Skin of body (tissue), 3 donors: ENCODE measurements at places on chromosomes 7 and 10. TPM values are rescaled to one million over a fixed set of nuclear protein-coding genes. Genes with fewer than 3 reads are reported as not detected.

Gene FAM25C
- total RNA-seq = not detected

Gene GIMAP1
- total RNA-seq = 1.3 TPM

Gene TCF7L2
- total RNA-seq = 36.8 TPM

Gene FRMD4A
- 33.3 TPM for total RNA-seq

Gene VAX1
- total RNA-seq = not detected

Gene PDSS1
- total RNA-seq = 7.4 TPM

GRCh38 chr10:116723428-116724281, 18.7 kb downstream of the HSPA12A start:
- DNase-seq = no peak

DNA sequence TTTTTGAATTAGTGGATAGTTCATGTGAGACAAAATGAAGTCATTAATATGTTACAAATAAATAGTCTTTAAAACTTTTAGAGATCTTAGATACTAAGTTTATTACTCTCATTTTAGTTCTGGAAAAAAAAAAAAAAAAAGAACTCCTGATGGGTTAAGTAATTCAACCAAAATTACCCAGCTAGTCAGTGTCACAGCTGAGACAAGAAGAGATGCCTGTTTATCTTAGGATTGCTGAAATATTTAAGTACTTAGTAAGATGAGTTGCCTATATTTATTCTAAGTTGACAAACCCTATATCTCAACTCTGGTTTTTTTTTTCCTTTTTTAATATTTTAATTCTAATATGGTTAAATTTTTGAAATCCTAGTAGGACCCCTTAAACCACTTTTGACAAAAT, 781.0 kb upstream of the LRRN3 start:
- DNase-seq = no peak

- peak; percentile 86 for DNase-seq
Observed at GRCh38 chr10:121112136-121112535, 261.0 kb downstream of the WDR11 start.

GRCh38 chr7:27156508-27156898, at the start of gene HOXA7:
Gene HOXA7, minus strand, starts transcription at chr7:27156675. Its CDS starts 130 bp downstream, at chr7:27156545.
- DNase-seq = no peak

- no peak for DNase-seq
Observed at GRCh38 chr10:48455055-48455391, 148.5 kb downstream of the MAPK8 start.

DNA sequence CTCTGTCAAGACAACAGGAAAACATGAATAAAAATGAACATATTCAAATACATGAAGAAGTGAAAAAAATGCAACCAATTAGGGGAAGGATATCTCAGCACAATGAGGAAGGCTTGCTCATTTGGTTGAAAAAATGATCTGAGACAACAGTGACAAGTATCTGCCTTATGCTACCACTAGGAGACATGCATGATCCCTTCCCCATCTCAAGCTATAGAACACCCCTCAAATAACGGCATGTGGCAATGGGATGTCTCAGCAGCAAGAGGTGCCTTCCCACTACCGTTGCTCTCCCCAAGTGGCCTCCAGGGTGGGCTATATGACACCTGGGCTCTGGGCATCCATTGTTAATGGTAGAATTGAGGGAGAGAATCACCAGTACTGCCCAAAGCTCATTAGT, 98.1 kb upstream of the RSU1 start:
- no peak for DNase-seq

GRCh38 chr7:106065575-106066500, 46.3 kb downstream of the SYPL1 start:
- peak; percentile 8 for DNase-seq
